Muscle of back (tissue), 13 donors: ENCODE measurements at places on chromosomes 5 and 9.
A peak's percentile ranks its signal among the peaks of the same experiment; 100 is the strongest.

- DNase-seq: no peak
Measured at GRCh38 chr5:126857472-126858410, 80.8 kb downstream of the LMNB1 start.

DNA sequence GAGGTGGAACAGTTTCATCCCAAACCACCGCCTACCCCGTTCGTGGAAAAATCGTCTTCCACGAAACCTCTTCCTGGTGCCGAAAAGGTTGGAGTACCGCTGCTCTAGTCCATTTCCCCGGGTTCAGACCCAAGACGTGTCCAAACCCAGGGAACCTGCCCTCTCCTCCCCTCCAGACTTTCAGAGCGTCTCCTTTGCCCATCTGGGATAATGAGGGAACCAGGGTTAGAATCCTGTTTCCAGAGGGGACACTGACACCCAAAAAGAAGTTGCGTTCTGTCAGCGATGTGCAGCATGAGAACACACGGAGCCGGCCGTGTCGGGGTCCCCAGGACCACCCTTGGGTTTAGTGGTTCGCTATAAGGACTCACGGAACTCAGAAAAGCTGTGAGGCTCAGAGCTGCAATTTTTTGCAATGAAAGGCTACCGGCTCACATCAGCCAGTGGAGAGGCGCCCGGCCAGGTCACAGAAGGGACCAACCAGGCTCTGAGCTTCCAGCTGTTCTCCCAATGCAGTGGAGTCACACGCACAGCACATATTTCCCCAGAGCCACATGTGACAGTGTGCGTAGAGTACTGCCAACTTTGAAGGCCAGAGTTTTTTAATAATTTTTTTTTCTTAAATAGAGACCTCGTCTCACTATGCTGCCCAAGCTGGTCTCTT lies 19.4 kb downstream of the LAMC3 start:
- DNase-seq: no peak

DNA sequence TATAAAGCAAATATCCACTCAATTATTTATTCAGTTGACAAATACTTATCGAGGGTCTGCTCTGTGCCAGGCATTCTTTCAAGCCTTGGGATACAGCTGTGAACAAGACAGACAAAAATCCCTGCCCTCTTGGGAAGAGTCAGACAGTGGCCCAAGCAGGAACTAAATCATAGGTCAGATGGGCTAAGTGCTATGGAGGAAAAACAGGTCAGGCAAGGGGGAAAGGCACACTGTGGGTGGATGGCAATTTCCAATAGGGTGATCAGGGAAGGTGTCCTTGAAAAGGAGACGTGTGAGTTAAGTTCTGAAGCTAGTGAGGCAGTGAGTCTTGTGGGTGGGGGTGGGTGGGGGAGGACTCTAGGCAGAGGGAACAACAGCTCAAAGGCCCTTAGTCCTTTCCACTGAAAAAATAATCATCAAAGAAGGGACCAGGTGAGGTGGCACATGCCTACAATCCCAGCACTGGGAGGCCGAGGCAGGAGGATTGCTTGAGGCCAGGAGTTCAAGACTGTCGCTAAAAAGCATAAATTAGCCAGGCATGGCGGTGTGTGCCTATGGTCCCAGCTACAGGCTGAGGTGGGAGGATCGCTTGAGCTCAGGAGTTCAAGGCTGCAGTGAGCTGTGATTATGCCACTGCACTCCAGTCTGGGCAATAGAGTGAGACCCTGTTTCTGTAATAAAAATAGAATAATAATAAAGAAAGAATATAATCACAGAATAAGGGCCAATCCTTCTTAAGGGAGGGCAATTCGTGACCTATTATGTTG lies 95.2 kb upstream of the CPEB4 start:
- no peak for DNase-seq

GRCh38 chr5:139812836-139813805 lies 17.5 kb downstream of the PSD2 start:
- no peak for DNase-seq

- DNase-seq: no peak
Measured at GRCh38 chr9:105299190-105299854, 54.9 kb downstream of the SLC44A1 start.

DNA sequence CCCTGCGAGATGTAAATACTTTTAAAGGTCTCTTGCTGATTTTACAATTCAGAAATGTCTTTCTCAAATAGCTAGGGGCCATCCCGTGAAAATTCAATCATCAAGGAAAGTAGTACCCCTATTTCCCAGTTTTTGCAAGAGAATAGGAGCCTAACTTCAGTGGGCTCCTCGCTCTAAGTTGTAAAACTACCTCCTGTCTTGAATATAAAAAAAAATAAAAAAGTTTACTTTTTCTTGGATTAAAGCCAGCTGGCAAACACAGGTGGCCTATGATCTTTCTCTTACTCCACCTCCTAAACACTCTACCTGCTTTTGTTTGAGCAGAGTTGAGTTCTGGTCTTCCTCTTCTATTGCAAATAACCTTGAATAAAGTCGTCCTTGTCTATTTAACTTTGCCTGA lies 79.4 kb downstream of the SLCO4C1 start:
- DNase-seq: no peak

GRCh38 chr5:61055434-61056006 lies 106.7 kb downstream of the SMIM15 start:
- DNase-seq: peak; percentile 42

DNA sequence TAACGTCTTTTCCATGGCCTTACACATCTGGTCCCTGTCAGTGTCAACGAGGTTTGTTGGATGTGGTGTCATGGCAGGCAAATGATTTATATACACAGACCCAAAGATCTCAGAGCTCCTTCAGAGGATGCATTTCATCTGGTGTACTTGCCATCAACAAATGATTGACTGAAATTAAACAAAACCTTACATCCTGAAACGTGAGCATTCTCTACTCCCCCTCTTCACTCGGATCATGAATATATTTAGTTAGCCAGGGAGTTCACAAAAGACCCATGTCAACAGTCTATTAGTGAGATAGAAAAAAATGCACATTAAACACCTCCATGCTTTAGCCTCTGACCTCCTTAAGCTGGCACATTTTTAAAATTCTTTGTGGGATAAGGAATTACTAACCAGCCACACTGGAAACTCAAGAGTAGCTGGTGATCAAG lies 215.6 kb downstream of the EFNA5 start:
- DNase-seq: no peak

DNA sequence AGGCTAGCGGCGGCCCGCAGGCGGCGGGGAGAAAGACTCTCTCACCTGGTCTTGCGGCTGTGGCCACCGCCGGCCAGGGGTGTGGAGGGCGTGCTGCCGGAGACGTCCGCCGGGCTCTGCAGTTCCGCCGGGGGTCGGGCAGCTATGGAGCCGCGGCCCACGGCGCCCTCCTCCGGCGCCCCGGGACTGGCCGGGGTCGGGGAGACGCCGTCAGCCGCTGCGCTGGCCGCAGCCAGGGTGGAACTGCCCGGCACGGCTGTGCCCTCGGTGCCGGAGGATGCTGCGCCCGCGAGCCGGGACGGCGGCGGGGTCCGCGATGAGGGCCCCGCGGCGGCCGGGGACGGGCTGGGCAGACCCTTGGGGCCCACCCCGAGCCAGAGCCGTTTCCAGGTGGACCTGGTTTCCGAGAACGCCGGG lies 253 bp downstream of the SLC12A2 start:
- DNase-seq: no peak

DNA sequence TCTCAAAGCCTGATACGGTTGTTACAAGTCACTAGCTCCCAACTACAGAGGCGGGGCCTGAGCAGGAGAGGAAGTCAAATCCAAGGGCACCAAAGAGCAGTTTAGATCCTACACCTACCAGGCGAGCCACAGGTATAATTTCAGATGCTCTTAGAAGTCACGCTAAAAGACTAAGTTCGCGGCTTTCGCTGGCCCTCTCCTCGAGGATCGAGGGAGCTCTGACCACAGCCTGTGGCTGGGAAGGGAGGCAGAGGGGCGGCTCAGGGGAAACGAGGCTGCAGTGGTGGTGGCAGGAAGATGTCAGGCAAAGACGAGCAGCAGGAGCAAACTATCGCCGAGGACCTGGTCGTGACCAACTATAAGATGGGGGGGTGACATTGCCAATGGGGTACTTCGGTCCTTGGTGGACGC lies 48.6 kb downstream of the SEMA4D start:
- DNase-seq: no peak

DNA sequence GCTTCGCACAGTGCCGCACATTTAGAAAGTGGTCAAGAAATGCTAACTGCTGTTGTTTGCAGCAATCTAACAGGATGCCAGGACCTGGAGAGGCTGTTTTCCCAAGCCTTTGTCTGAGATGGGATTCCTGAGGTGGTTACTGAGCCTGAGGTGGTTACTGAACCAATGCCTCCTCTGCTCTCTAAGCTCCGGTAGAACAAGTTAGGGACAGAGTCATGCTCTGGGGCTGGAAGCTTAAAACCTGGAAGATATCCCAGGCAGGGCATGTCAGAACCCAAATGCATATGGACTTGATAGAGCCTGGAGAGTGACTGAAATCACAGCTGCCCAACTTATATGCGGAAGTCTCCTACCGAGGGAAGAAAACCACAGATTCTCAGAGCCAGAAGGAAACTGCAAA lies 46.5 kb upstream of the FAT2 start:
- no peak for DNase-seq

- no peak for DNase-seq
Measured at GRCh38 chr9:111272581-111272980, 57.4 kb downstream of the OR2K2 start.

DNA sequence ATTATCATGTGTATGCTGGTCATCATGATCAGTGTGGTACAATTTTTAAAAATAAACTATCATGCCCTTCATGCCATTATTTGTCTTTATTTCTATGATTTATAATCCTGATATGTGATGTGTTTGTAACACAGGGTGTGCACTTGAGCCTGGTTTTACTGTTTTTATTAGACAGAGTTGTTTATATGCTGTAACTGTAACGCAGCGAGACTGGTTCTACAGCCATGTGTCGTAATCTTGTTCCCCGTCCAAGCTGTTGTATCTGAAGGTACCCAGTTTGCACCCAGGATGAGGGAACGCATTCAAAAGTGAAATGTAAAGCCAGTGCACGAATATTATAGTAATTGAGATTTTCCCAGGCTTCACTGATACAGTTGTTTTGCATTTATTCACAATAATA lies 28.2 kb downstream of the SNX18 start:
- no peak for DNase-seq

GRCh38 chr5:54083851-54084250 lies 226.5 kb downstream of the ARL15 start:
- DNase-seq: no peak

GRCh38 chr5:53262348-53262970 lies 152.9 kb upstream of the MOCS2 start:
- DNase-seq: peak; percentile 34

DNA sequence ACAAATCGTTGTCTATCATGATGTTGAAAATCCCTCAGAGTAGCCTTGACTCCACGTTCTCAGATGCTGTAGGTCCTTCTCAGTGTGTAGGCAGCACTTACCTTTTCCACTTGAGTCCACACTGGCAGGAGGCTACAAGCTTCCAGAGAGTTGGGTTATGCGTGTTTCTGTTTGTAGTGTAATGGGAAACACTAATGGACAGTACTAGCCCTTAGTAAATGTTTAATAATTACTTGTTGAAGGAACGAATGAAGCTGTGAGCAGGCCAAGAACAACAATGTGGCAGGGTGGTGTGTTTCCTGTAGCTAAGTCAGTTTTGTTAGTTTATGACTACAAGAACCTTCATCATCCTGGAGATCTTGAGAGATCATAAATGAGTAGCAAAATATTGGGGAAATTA lies 83.5 kb downstream of the ARHGAP26 start:
- no peak for DNase-seq

DNA sequence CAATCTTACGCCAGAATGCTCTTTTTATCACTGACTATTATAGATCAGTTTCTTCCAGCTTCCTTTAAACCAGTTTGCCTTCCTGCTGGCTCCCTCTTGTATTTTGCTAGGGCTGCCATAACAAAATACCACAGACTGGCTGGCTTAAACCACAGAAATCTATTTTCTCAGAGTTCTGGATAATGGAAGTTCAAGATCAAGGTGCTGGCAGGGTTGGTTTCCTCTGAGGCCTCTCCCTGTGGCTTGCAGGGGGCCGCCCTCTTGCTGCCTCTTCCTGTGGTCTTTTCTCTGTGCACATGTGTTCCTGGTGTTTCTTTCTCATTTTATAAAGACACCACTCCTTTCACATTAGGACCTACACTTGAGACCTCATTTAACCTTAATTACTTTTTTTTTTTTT lies 6.8 kb upstream of the FXN start:
- DNase-seq: no peak

GRCh38 chr5:138884554-138884953 lies 9.4 kb upstream of the LRRTM2 start:
- no peak for DNase-seq

DNA sequence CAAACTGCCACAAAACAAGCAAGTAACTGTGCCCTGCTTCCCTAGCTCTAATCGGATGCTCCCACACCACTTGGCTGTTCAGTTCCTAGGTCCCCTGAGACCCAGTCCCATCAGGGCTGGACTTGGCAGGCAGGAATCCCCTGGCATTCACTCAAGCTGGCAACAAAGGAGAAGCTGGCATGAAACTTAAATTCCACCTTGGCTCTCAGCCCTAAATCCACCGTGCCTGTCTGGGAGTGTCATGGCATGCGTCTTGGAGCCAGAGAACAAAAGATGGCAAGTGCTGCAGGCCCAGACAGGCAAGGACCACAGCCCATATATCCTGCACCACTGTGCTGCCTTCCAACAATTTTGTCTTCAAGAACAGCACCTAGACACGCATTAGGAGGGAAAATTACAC lies 38.2 kb downstream of the ETF1 start:
- no peak for DNase-seq

DNA sequence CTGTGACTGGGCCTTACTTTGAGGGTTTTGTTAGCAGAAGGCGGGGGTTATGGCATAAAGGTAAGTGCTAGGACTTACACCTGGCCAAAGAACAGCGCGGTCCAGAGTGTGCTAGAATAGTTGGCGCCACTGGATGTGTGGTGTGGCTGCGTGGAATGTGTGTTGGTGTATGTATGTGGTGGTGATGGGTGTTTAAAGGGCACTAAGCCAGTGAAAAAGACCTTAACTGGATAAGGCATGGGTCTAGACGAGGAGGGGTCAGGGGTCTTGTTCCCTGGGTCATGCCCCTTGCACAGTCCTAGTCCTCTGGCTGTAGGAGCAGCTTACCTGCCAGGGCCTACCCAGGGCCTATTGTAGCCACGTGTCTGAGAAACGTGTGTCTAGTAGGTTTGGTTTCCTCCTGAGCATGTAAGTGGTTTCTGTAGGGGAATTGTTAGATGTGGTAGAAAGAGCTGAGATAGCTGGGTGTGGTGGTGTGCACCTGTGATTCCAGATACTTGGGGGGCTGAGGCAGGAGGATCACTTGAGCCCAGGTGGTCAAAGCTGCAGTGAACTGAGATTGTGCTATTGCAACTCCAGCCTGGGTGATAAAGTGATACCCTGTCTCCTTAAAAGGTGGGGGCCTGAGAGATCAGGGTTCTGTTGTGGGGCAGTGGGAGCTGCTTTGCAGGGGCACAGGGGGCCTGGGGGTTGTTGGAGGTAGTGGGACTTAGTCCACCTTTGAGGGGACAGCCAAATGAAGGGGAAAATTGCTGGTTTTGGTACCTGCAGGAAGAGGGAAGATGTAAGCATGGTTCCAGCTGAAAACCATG lies 55.2 kb downstream of the HSPA4 start:
- no peak for DNase-seq

GRCh38 chr9:38358390-38359296 lies 33.9 kb upstream of the ALDH1B1 start:
- DNase-seq: no peak

- DNase-seq: no peak
Measured at GRCh38 chr9:134827559-134827958, 53.1 kb upstream of the FCN2 start.

- no peak for DNase-seq
Measured at GRCh38 chr9:134858051-134858841, 22.4 kb upstream of the FCN2 start.
